Breast epithelium (tissue), 4 donors: ENCODE measurements at places on chromosomes 11 and 22. TPM values are rescaled to one million over a fixed set of nuclear protein-coding genes. Genes with fewer than 3 reads are reported as not detected.

TOM1 gene
- 105 TPM for total RNA-seq

UCP3 gene
- total RNA-seq, result 5.9 TPM

SAA4 gene
- total RNA-seq, result not detected

GRCh38 chr11:10653946-10654810, 39.4 kb downstream of the IRAG1 start:
- peaks cover 2% of the 10 kb centered on the region for H3K4me1 ChIP-seq
- DNase-seq, result no peak
- no peak overlapping the region for H3K4me3 ChIP-seq
- H3K27ac ChIP-seq, result no peak overlapping the region

DNA sequence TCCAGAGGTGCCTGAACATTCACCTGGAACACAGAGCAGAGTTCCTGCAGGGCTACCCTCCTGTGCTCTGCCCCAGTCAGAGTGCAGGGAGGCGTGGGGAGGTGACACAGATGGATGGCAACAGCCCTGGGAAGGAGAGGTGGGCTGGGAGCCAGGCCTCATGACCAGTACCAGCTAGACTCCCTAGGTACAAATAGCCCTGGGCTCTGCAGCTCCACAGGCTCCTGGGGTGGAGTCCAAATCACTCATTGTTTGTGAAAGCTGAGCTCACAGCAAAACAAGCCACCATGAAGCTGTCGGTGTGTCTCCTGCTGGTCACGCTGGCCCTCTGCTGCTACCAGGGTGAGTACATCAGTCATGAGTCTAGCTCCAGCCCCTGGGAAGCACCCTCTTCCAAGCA, at the start of gene SCGB1D2:
SCGB1D2 (plus strand) TSS at position 219 of the 400 bp plus-strand sequence; CDS start at position 288, 69 bp downstream.
- peak; percentile 85 for DNase-seq
- no peaks in the 10 kb centered on the region for H3K36me3 ChIP-seq
- H3K4me1 ChIP-seq, result no peaks in the 10 kb centered on the region
- H3K27ac ChIP-seq, result peak within 1 kb of the TSS; percentile 21
- H3K27me3 ChIP-seq, result no peaks in the 10 kb centered on the region
- no peak within 1 kb of the TSS for H3K4me3 ChIP-seq

DNA sequence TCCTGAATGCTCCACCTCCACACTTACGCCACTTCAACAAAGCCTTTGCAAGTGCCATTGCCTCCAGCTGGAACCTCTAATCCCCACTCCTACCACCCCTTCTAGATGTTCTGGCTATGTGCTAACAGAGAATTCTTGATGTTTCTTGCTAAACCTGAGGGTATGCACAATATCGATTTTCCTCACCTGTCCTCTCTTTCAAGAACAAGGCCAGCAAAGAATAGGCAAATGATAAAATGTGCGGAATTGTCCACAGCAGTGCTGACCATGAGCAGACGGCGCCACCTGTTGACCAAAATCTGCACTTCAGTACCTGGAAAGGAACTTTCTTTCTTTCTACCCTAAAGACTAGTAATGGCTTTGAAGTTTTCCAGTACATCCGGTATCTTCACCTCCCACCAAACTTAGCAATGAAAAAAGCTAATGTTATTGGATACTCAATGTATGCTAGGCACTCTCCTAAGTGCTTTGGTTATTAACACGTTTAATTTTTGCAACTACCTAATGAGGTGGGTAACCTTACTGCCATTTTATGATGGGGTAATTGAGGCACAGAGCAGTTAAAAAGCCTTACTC, 3.4 kb downstream of the TIMM10 start:
- peaks cover 5% of the 10 kb centered on the region for H3K4me1 ChIP-seq
- no peak overlapping the region for H3K4me3 ChIP-seq
- H3K27me3 ChIP-seq, result no peaks in the 10 kb centered on the region
- H3K36me3 ChIP-seq, result no peaks in the 10 kb centered on the region

GRCh38 chr11:78651136-78651775, 76.6 kb upstream of the NARS2 start:
- H3K4me1 ChIP-seq, result no peaks in the 10 kb centered on the region

DNA sequence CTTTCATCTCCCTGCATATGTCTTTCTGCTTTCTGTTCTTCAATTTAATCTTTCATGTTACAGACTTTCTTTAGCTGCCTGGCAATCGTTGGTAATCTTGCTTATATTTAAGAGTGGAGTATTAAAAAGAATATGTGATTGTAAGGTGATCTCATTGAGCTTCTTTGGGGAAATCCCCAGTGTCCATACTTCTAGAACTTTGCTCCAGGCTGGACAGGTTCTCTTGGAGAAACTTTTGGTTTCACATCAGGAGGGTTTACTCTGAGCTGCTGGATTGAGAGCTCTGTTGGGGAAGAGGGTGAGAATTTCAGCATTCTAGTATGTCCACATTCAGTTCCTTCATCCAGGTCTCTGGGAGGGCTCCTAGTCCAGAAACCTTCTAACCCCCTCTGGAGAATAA, 16.1 kb downstream of the LRRC75B start:
- no peaks in the 10 kb centered on the region for H3K27me3 ChIP-seq
- H3K27ac ChIP-seq, result no peak overlapping the region
- DNase-seq, result no peak
- no peaks in the 10 kb centered on the region for H3K36me3 ChIP-seq
- no peaks in the 10 kb centered on the region for H3K4me1 ChIP-seq
- H3K4me3 ChIP-seq, result no peak overlapping the region

DNA sequence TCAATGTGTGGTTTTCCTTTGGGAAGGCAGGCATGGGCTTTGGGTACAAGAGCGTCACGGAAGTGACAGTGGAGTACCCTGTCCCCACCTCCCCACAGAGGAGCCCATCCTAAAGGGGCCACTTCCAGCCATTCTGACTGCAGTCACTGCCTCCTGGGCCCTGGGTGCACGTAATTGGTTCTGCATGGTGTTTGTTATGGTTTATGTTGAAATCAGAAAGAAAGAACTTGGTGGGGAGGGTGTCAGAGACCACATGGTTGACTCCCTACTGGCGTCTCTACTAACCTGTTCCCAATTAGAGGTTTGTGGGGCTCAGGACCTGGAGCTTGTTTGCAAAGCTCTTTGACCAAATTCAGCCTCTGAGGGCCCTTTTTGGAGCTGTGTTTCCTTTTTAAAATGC, 40.8 kb downstream of the RIBC2 start:
- H3K27me3 ChIP-seq, result no peaks in the 10 kb centered on the region
- H3K36me3 ChIP-seq, result no peaks in the 10 kb centered on the region
- no peaks in the 10 kb centered on the region for H3K4me1 ChIP-seq
- no peak overlapping the region for H3K4me3 ChIP-seq
- DNase-seq, result no peak

DNA sequence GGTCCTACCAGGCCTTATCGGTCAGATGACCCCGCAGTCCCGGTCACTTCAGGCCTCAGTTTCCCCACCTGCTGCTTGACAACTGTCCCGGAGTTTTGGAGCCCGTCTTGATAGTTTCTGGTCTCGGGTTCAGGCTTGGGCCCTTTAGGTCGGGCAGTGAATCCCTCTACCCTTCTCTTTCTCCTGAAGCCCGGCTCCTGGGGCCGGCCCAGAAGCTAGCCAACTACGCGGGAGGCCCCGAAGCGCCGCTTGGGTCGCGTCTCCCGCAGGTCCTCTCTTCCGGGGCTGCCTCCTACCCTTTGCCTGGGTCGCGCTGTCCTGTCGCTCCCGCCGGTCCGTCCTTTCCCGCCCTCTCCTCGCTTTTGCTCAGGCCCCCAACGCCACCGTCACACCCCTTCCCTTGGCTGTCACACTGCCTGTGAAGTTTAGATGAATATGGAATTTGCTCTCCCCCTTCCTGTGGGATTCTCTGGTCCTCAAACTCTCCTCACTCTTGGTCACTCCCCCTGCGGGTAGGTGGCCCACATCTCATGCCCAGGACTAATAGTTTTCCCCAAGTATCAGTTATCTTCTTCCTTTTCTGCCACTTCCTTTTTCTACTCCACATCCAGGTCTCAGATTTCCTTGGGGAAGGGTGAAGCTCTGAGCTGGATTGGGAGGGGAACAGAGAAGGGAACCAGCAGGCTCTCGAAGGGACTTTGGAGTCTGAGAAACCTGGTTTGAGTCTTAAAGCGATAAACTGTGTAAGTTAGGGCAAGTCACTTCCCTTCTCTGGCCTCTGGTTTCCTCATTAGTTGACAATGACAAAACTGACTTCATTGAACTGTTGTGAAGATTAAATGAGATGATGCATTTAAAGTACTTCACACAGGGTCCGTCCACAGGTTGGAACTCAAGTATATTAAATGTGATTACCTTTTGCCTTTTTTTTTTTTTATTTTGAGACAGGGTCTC, 790 bp downstream of the RAB1B start:
- peak overlapping the region; percentile 88 for H3K4me3 ChIP-seq
- H3K27me3 ChIP-seq, result no peaks in the 10 kb centered on the region
- peaks cover 11% of the 10 kb centered on the region for H3K36me3 ChIP-seq
- H3K4me1 ChIP-seq, result peaks cover 16% of the 10 kb centered on the region

DNA sequence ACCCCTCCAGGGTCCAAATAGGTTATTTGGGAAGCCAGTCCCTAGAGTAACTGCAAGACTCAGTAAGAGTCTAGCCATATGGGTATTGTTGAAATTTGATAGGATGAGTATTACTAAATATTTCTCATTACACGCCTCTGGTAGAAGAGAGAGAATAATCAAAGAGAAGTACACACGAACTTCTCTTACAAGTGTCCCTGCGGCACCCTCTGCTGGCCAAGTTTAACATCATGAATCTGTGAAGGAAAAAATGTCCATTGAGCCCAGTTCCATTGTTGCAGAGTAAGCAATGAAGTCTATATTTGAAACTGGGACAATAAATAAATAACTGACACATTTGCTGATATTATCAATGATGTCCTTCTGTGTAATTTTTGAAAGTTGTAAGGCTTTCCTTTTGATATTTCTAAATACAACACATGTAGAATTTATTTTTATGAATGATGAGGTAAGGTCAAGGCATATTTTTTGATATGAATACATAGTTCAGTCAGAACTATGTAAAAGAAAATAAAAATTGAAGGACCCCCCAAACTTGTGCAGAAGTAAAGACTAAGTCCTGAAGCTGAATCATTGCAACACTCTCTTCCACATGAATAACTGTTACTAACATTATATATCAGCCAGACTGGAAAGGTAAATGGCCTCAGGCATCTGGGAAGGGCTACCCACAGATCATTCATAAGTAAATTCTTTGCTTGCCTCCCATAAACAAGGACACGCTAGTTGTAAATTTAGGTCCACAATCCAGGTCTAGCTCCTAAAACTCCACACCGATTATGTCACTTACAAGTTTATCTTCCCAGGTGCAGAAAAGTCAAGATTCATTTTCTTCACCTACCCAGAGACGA, 10.0 kb downstream of the OR51L1 start:
- no peaks in the 10 kb centered on the region for H3K27me3 ChIP-seq
- DNase-seq, result no peak
- no peak overlapping the region for H3K27ac ChIP-seq
- no peaks in the 10 kb centered on the region for H3K4me1 ChIP-seq
- no peaks in the 10 kb centered on the region for H3K36me3 ChIP-seq

- DNase-seq, result no peak
- H3K4me1 ChIP-seq, result no peaks in the 10 kb centered on the region
- no peak overlapping the region for H3K4me3 ChIP-seq
These were observed 56.6 kb upstream of the SLC22A12 start for GRCh38 chr11:64534391-64534801.

- H3K4me1 ChIP-seq, result no peaks in the 10 kb centered on the region
- H3K27ac ChIP-seq, result peak overlapping the region; percentile 54
- H3K27me3 ChIP-seq, result no peaks in the 10 kb centered on the region
- no peaks in the 10 kb centered on the region for H3K36me3 ChIP-seq
These were observed 437.3 kb upstream of the CADM1 start for GRCh38 chr11:115941481-115941993.

DNA sequence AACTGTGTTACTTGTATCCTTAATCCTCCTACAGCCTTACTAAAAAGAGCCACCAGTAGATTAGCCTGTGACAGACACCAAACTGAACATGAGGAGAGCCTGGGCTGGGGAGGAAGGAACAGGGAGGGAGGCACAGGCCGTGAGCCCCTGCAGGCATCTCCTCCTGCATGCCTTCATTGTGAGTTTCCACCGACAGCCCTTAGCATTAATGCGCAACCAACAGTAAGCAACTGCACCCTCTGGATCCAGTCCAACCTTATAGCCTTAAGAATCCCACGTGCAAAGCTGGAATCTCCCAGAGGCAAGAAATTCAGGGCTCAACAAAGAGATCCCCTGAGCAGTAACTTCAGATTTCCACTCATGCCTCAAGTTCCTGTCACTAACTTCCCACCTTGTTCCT, 84.6 kb downstream of the ETS1 start:
- H3K27me3 ChIP-seq, result no peaks in the 10 kb centered on the region
- peak overlapping the region; percentile 35 for H3K27ac ChIP-seq

- no peak for DNase-seq
- H3K36me3 ChIP-seq, result no peaks in the 10 kb centered on the region
- H3K27ac ChIP-seq, result peak overlapping the region; percentile 70
- no peaks in the 10 kb centered on the region for H3K27me3 ChIP-seq
- H3K4me3 ChIP-seq, result no peak overlapping the region
- peaks cover 10% of the 10 kb centered on the region for H3K4me1 ChIP-seq
These were observed 15.2 kb upstream of the SORL1-AS1 start for GRCh38 chr11:121467965-121468364.

DNA sequence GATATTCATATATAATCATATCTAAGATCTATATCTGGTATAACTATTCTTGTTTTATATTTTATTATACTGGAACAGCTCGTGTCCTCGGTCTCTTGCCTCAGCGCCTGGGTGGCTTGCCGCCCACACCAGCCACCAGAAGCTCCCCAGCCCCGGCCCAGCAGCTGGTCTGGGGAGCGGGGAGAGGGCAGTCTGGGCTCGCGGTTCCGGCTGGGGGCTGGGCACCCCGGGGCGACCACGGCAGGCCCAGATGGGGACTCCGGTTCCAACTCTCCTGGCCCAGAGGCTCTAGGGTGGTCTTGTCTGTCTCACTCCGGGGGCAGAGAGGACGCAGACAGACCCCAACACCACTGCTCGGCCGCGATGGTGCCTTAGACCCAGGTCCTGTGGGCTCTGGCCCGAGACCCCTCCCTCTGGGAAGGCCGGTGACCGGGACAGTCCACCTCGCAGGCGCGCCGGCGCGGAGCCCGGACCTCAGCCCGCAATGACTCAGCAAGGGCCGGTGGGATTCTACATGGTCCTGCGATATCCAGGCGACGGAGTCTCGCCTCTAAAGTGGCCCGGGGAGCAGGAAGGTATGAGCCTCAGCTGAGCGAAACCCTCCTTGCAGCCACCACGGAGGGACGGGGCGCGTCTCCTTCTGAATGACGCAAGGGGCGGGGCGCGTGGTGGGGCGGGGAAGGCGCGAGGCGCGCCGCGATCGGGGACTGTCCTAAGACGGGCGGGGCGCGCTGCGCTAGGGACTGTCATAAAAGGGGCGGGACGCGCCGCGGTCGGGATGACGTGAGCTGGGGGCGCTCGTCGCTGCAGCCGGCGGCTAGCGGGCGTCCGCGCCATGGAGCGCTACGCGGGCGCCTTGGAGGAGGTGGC, at the start of gene DGCR6:
DGCR6 (plus strand) TSS at position 781 of the 870 bp plus-strand sequence; CDS start at position 836, 55 bp downstream.
- H3K27me3 ChIP-seq, result no peaks in the 10 kb centered on the region
- no peaks in the 10 kb centered on the region for H3K36me3 ChIP-seq

DNA sequence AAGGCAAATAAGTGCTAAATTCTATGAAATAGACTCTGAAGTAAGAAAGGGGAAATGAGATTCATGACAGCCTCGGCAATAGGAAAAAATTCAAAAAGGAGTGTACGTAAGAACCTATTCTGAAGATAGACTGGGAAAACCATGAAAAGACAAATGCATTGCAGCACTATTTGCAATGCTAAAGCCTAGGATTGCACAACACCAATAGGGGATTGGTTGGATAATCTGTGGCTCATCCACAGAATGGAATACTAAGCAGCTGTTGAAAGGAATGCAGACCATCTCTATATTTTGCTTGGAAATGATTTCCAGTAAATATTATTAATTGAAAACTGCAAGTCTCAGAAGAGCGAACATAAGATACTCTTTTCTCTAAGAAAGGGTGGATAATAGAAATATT, 91.7 kb upstream of the CLMP start:
- H3K4me1 ChIP-seq, result no peaks in the 10 kb centered on the region
- H3K27me3 ChIP-seq, result no peaks in the 10 kb centered on the region
- no peak overlapping the region for H3K4me3 ChIP-seq
- no peaks in the 10 kb centered on the region for H3K36me3 ChIP-seq
